ENCODE measurements at places on chromosomes 16 and 17.

DNA sequence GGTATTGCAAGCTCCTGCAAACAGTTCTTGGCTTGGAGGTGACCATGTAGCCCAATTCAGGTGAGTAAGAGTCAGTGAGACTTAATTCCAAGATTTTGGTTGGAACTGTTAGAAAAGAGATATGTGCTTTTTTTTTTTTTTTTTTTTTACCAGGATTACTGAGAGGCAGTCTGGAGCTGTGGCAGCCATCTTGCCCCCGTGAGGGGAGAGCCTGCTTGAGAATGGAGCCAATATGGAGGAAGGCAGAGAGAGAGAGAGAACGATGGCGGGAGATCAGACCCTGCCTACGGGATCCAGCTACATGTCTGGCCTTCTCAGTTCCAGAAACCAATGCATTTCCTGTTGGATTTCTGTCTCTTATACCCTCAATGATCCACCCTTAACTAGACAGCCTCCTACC, 97.8 kb downstream of the MYH11 start:
- no peak for DNase-seq

GRCh38 chr16:87271256-87271655, 45.9 kb downstream of the C16orf95 start:
- DNase-seq: no peak

DNA sequence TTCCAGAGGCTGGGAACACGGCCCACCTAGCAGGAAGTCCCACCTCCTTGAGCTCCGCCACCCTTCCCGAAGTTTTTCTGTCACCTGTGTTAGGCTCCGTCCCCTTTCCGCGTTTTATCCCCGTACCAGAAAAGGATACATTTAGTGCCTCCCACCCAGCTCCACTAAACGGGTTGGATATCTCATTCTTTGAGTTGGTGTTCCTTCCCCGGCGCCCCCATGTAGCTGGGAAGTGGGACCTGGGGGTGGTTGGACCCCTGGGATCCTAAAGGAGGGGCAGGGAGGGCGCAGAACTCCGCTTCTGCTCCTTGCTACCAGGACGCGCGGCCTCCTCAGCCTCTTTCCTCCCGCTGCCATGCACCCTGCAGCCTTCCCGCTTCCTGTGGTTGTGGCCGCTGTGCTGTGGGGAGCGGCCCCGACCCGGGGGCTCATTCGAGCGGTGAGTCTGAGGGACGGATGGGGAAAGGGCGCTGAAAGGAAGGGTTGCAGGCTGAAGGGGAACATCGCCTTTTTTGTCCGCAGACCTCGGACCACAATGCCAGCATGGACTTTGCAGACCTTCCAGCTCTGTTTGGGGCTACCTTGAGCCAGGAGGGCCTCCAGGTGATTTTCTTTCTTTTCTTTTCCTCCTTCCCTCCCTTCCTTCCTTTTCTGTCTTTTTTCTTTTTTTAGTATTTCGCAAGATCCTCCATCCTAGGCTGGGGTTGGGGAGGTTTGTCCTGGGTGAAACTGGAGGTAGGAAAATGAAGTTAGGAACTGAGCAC, 669 bp downstream of the RNF167 start:
- DNase-seq: no peak

- DNase-seq: peak; percentile 80
These were observed 11.1 kb downstream of the CCDC57 start for GRCh38 chr17:82201498-82201910.

DNA sequence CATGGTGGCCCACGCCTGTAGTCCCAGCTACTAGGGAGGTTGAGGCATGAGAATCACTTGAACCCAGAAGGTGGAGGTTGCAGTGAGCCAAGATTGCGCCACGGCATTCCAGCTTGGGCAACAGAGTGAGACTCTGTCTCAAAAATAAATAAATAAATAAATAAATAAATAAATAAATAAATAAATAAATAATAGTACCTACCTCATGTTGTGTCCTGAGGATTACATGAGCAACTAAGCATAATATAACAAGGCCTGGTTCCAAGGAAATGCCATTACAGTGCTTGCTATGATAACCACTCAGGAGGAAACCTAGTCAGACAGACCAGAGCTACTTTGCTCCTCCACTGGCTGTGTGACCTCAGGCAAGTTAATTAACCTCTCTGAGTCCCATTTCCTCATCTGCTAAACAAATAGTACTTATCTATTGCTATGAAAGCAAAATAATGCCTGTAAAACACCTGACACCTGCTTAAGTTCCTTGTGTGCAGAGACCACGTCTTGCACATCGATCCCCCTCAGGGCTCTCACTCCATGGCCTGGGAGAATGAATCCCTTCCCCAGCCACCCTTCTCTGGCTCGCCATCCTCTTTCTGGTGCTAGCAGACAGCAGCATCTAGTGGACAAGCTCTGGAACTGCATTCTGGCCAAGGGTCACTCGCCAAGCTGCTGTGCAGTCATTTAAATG, 7.5 kb downstream of the EPOP start:
- DNase-seq: peak; percentile 86

DNA sequence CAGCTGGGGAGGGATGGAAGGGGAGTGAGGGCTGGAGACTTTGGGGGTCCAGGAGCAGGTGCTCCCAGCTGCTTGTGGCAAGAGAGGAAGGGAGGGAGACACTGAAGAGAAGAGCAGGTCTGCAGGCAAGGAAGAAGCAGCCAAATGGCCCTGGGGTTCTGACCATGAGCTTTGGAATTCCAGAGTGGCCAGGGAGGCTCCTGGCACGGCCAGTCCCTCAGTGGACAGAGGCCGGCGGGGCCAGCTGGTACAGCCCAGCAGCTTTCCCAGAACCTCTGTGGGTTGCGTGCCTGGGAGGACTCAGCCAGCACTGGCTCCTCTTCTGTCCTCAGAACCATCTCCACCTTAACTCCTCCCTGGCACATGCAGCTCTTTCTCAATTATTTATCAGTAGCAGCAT, 233.0 kb downstream of the MSI2 start:
- no peak for DNase-seq

- DNase-seq: no peak
These were observed 89.1 kb downstream of the PLCG2 start for GRCh38 chr16:81868057-81868748.

GRCh38 chr17:44997733-44998520, 29.8 kb upstream of the C1QL1 start:
- peak; percentile 59 for DNase-seq

DNA sequence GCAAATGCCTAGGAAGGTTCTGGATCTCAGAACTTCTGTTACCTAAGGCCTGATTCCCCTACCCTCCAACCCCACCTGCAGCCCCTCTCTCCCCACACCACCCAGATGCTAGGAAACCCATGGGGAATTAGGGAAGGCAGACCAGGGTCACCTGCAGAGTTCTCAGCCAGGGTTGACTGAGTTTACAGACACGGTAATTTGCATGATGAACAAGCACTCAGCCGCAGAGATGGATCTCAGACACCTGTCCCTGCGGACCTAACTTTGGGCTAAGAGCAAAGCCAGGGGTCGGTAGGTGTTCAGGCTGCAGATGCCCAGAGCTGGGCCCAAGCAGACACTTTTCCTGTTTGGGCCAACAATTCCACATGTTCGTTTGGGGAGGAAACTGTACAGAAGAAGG, 2.9 kb downstream of the ABI3 start:
- DNase-seq: no peak

GRCh38 chr16:4313563-4314531, 2.0 kb upstream of the GLIS2 start:
- peak; percentile 21 for DNase-seq

GRCh38 chr16:79466111-79466510, 134.4 kb downstream of the MAF start:
- DNase-seq: no peak

DNA sequence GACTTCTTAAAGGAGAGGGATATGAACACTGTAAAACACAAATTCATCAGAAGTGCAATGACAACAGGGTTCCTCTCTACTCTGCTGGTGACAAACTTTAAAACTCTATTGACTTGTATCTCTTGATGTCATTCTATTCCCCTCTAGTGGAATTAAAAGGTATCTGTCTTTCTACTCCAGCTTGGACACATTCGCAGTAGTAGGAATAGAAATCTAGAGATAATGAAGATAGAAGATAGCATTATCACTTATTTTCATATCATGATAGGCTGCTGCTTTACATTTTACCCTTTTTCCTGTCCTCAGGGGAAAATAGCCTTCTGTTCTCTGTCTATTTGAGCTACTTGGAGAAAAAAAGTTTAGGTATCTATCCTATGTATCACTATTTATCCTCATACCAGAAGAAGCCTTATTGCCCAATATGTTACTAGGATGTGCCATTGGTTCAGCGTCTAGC, 209.6 kb upstream of the CACNG5 start:
- DNase-seq: peak; percentile 63

GRCh38 chr17:6800422-6801027, 24.5 kb downstream of the FBXO39 start:
- DNase-seq: no peak

DNA sequence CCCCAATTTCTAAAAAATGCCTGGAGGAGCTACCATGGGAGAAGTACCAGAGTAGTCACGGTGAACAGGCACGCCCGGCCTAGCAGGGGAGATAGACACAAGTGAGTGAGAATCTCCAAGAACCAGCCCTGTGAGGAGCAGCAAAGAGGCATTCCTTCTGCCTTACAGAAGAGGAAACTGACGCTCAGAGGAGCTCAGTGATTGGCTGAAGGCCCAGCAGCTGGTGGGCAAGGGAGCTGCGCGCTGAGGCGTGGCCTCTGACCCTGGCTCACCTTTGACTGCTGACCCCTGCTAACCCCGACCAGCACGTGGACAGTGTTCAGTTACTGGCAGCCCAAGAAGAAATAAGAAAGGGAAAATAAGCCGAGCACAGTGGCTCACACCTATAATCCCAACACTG, 1.8 kb downstream of the C16orf96 start:
- no peak for DNase-seq

DNA sequence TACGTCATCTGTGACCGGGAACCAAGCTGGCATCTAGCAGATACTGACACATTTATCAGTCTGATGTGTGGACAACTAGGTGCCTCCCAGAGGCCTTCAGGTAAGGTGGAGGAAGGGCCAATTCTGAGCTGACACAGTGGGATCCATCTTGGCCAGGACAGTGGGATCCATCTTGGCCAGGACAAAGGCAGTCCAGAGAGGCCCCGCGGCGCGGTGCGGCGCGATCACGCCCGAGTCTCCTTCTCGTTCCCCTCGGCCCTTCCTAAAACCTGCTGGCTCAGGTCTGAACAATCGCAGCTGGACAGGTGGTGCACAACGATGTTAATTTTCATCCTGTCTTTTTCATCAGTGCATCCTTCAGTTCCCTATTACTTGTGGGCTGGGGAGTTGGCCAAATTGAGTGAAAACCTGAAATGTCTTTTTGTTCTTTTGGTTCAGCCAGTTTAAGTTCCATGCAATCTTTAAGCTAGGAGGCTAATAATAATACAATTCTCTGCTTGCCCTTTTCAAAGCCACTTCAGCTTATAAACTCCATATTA, 486 bp upstream of the WSB1 start:
- DNase-seq: peak; percentile 70

DNA sequence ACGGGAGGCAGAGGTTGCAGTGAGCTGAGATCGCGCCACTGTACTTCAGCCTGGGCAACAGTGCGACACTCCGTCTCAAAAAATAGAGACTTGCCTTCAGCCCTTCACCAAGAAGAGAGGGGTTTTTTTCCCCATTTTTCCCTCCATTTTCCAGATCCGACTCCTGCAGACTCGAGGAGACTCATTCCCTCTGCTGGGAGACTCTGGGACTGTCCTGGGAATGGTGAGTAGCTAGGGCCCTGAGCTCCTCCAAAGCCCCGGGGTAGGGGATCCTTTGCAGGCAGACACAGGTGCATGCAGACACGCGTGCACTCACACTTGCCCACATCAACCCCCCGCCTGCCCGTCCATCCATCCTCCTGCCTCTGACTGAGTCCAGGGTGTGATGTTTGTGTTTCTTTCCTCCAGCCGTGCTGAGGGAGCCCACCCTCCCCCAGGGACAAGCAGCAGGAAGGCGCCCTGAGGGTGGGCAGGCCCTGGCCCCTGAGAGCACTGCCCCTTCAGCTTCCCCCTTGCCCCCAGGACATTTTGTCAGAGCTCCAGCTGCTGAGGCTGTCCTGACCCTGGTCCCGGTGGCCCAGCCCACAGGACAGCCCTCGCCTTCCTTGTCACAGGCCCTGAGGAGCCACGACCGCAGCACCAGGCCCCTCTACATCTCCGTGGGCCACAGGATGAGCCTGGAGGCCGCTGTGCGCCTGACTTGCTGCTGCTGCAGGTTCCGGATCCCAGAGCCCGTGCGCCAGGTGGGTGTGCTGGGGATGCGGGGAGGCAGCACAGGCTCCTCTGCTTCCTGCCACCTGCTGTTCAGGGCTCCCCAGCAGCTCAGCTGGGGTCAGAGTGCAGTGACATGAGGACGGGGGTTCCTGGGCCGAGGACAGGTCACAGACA, 10.2 kb downstream of the ENDOV start:
- no peak for DNase-seq

- DNase-seq: no peak
These were observed 139.9 kb upstream of the CACNG3 start for GRCh38 chr16:24116046-24116776.

- no peak for DNase-seq
These were observed 5.6 kb downstream of the CD19 start for GRCh38 chr16:28937222-28937876.

GRCh38 chr17:62017496-62017895, 47.6 kb downstream of the MED13 start:
- DNase-seq: no peak

DNA sequence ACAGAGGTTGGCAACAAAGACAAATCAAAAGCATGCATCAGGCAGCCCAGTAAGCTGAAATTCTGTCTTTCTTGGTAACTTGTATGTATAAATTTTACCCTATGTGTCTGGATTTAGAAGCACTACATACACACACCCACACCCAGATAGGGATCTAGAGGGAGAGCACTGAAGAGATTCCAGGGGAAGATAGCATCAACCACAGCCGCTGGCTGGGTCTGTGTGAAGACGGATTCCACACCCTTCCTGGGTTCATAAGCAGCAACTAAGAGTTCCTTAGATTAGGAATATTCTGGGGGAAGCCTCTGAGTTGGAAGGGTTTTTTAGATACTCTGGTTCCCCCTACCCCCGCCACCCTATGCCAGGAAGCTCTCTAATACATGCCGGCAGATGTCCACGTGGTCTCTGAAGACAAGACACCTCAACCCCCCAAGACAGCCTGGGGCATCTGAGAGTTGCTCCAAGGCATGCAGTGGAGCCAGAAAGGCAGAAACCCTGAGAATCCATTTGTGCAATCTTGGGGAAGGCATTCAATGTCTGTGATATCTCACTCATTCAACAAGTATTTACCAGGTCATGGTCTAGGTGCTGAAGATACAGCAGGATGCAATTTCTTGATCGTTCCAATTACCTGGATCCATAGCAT, 86.4 kb downstream of the NOG start:
- no peak for DNase-seq

DNA sequence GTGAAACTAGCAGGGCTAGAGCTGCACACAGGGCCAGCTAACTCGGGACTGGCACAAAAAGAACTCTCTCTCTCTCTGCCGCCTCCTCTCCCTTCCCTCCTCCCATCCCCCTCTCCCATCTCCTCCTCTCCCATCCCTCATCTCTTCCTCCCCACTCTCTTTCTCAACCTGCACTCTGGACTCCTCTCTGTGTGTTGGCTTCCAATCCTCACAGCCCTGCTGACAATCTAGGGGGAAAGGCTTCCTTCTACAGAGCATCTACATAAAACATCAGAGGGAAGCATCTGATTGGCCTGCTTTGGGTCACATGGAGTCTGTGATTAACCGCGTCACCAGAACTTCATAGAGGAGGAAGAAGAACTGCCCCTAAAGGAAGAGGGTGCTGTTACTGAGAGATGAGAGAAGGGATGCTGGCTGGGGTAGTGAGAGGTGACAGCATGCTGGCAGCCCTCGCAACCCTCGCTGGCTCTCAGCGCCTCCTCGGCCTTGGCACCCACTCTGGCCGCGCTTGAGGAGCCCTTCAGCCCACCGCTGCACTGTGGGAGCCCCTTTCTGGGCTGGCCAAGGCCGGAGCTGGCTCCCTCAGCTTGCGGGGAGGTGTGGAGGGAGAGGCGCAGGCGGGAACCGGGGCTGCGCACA, 12.8 kb upstream of the ZFP90 start:
- DNase-seq: peak; percentile 10
